NCI-H1092 (cell line): ENCODE measurements at places on chromosomes 3 and 15.
A peak's percentile ranks its signal among the peaks of the same experiment; 100 is the strongest.

- DNase-seq = no peak
Observed at GRCh38 chr3:112425382-112425781, 73.9 kb downstream of the BTLA start.

- DNase-seq = no peak
Observed at GRCh38 chr3:122067214-122067550, 12.0 kb downstream of the CD86 start.

DNA sequence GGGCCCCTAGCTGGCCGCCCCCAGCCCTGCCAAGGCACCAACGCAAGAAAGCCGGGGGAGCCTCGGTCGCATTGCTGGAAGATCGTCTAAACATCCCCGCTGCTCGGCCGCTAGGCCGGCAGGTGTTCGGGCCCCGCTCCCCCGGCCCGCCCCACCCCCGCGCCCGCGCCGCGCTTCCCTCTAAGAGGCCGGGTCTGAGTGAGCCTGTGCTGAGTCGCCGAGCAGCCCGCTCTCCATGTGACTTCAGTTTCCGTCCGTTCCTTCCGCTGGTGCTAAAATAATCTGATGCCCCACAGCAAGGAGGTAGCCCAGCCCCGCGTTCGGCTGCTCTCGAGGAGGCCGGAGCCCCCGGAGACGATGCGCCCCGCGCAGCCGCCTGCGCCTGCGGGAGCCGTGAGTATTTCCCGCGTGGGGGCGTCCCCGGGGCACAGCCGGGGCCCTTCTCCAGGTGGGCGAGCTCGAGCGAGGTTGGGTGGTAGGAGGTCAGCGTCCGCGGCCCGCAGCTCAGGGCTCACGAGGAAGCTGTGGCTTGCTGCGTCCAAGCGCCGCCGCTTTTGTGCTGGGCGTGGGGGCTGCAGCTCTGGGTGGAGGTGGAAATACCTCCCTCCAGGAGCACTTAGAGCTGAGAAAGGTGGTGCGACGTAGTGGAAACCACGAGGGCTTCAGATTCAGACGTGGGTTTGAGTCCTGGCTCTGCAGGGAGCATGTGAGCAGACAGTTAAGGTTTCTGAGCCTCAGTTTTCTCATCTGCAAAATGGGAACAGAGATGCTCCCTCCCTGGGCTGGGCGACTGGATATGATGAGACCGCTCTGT is at the start of gene NRROS:
NRROS (plus strand) TSS at position 212 of the 814 bp plus-strand sequence. CDS start 14,846 bp downstream, outside the sequence.
- DNase-seq = peak; percentile 12

- DNase-seq = no peak
Observed at GRCh38 chr3:182766099-182766498, 27.2 kb upstream of the ATP11B start.

- no peak for DNase-seq
Observed at GRCh38 chr15:78551902-78552301, 11.7 kb downstream of the PSMA4 start.

DNA sequence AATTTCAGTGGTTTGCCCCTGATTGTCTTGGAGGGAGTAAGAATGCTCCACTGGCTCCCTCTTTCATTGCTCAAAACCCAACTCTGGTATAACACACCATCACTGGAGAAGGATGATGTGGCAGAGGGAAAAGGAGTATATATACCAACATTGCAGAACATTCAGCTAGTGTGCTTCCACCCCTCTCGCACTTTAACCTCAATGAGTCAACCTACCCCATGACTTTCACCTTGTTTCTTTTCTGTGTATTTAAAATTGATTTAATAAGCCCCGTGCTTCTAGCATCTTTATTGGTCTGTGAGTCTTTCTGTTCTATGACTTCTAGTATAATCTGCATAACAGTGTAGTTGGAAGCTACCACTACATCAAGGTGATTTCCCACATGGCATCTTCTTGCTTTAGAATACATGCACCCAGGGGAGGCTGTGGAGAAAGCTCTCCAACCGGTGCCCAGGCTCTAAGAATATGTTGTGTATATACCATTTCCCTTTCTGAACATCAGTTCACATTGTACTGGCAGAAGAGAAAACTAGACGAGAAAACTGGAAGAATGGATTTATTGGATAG is 595.1 kb upstream of the TGFBR2 start:
- DNase-seq = no peak

DNA sequence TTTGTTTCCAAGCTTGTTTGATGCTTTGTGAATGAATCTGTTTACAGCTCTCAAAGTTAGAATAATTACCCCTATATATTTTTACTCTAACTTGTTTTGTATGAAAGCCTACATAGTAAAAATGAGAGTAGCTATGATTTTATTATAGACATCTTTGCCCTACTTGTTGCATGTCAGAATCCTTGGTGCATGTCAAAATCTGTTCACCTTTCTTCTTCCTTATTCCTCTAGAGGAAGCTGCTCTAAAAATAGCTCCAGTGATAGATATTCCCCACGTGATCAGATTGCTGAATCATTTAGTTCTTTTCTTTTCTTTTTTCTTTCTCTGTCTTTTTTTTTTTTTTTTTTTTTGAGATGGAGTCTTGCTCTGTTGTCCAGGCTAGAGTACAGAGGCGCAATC is 39.8 kb downstream of the LRRC49 start:
- DNase-seq = no peak

DNA sequence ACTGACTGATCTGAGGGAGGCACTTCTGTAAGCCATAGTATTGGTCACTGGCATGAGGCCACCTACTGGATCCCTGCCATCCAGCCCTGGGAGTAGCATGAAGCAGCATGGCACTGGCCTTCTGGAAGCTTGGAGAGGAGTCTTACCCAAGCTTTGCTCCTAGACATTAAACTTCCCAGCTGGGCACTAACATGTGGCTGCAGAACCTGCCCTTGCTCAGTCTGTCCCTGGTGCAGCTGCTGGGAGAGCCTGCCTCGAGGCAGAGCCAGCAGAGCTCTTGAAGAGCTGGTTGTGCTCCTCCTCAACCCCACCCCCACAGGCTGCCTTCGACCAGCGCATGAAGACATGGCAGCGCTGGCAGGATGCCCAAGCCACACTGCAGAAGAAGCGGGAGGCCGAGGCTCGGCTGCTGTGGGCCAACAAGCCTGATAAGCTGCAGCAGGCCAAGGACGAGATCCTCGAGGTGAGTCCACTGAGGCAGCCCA is 17.1 kb upstream of the SNX22 start:
- DNase-seq = no peak
